H4 (cell line): ENCODE measurements at places on chromosomes 16 and 17. TPM values are rescaled to one million over a fixed set of nuclear protein-coding genes. Genes with fewer than 3 reads are reported as not detected.

C16orf46 gene
- total RNA-seq = 0.48 and 0.80 TPM in 2 replicates

GRCh38 chr17:10729334-10730193 is at the start of gene TMEM220:
Gene TMEM220 (minus strand): TSS chr17:10730023. CDS start chr17:10729851, 172 bp downstream.
- no peak for DNase-seq

- DNase-seq = peak; percentile 57
Observed at GRCh38 chr17:77280304-77281121, 139.7 kb downstream of the SEC14L1 start.

GRCh38 chr16:48231727-48232492 is 12.2 kb upstream of the LONP2 start:
- DNase-seq = peak; percentile 23

DNA sequence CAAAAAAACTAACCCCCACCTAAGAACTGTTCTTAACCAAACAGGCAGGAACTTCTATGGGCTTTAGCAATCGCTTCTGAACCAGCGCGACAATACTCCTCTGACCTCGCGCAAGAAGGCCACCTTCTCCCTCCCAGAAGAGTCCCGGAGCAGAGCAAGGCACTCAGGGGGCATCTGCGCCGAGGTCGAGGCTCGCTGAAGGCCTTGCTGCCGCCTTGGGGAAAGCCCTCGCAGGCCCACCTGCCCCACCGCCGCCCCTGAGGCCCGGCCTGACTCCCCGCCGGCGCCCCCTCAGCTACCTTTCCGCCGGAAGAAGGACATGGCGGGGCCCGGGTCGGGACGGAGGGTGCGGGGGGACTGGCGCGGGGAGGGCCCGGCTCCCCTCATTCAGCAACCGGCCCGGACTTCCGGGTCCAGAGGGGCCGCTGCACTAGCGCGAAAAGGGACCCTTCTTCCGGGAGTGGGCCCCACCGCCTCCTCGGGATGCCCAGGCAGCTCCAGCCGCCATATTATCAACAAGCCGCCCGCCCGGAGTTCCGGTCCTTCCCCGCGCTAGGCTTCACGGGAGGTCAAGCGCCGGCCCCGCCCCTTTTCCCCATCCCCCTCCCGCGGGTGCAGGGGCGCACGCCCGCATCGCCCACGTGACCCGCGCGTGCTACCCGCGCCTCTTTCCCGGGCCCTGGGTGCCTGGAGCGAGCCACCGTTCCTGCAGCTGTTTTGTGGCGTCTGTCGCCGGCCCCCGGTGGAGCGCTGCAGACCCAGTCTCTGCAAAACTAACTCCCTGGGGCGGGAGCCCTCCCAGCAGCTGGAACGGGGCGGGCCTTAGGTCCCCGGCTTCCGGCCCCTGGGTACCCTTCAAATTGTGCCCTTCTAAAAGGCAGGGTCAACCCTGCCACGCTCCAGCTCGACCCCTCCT is at the start of gene AKAP10:
AKAP10 (minus strand) TSS at position 536 of the 916 bp plus-strand sequence; CDS start at position 387, 149 bp downstream.
- peak; percentile 69 for DNase-seq

DNA sequence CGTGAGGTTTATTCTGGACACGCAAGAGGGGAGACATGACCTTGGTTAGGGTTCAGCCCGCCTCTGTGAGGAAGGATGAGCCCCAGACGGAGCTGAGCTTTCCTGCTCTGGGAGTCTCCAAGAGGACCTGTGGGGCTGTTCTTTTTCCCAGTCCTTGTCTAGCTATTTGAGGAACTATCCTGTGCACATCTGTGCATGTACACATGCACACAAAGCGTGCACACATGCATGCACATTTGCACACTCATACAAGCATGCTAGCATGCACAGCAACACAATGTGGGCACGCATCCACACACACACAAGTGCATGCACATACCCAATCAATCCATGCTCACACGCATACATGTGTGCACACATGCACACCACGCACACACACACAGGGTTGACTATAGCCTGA is 40.4 kb downstream of the ABCC6 start:
- no peak for DNase-seq
